OCI-LY7 (cell line): ENCODE measurements at places on chromosomes 12 and 14.

DNA sequence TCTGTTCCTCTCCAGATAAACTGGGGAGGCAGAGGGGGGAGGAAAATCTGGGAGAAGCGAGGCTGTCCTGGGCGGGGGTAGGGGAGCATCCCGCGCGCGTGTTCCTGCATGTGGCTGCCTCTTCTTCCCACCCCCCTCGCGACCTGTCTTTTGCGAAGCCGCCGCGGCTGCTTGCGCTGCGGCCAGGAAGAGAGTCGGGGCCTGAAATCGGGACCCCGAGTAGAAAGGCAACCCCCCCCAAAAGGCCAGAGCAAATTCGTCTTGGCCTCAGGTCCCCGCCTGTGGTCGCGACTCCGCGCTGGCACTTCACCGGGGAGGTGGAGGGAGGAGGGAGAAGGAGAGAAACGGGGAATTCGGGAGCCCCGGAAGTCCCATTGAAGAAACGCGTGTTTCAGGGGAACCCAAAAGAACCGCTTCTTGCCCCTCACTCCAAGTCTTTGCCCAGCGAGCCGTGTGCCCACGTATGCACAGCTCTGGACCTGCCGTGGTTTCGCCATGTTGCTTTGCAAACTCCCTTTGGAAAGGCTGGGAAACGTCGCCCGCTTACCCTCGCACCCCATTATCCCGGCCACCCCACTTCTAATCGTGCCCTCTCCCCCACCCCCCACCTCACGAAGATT, 944 bp downstream of the CCND2 start:
- DNase-seq, result no peak

GRCh38 chr12:125861299-125862281, 796.4 kb downstream of the AACS start:
- no peak for DNase-seq

DNA sequence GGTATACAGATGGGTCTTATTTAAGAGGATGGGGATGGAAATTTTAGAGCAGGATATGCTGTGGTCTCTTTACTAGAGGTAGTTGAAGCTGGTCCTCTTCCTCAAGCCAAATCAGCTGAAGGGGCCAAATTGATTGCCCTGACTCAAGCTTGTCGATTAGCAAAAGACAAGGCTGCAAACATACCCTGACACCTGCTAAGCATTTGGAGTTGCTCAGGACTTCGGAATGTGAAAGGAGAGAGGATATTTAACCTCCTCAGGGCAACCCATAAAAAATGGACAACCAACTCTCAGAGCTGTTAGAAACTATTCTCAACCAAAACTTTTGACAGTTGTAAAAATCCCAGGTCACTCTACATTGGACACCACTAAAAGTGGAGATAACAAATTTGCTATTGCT, 15.6 kb downstream of the PTGDR start:
- DNase-seq, result no peak

GRCh38 chr14:65179918-65180724, 77.8 kb upstream of the MAX start:
- DNase-seq, result peak; percentile 52

- DNase-seq, result no peak
Measured at GRCh38 chr14:68679746-68680467, 113.0 kb downstream of the ZFP36L1 start.

- peak; percentile 86 for DNase-seq
Measured at GRCh38 chr12:49967042-49967776, 5.5 kb downstream of the AQP5 start.

DNA sequence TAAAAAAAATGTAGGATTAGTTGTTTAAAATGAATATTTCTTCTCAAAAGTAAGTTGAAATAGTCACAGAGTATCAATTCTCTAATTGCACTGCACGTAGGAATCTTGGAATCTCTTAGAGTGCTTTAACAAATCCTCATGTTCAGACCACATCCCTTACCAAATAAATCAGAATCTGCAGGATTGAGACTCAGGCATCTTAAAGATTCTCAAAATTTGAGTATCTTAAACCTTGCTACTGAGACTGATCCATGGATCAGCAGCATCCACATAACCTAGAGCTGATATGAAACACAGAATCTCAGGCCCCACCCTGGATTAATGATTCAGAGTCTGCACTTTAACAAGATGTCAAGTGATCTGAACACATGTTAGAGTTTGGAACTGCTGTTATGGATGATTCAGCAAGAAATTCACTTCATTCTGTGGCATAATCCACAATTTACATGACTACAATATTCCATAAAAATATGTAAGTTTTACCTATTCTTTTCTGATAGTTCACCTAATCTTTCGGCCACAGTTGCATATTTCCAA, 58.7 kb downstream of the ADAMTS20 start:
- DNase-seq, result no peak

- no peak for DNase-seq
Measured at GRCh38 chr12:104133866-104134265, 4.1 kb downstream of the NFYB start.
